Hepatic stellate cell (primary cell): ENCODE measurements at places on chromosomes 5 and 9.

DNA sequence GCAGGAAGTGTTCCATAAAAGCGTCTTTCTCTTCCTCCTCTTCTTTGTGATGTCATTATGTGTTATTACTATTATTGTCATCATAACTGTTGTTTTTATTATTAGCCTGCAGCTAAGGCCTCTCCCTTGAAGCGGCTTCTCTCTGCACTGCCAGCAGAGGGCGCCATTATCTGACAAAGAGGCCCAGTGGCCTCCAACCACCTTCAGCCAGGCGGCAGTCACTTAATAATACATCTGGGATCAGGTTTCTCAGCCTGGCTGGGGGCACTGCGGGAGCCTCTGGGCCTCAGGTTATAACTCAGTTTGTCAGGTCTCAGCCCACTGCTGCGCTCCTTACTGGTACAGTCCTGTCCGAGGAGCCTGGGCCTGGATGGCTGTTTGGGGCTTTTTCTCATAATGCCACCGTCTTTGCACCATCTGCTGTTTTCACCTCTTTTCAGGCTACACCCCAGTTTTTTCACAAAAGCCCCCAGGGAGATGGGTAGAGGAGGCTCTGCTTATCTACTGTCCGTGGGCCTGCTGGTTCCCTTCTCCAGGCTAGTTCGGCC is 281.9 kb downstream of the NSG2 start:
- DNase-seq: peak; percentile 65

- no peak for DNase-seq
Measured at GRCh38 chr5:108670591-108671289, 77.0 kb upstream of the FER start.

DNA sequence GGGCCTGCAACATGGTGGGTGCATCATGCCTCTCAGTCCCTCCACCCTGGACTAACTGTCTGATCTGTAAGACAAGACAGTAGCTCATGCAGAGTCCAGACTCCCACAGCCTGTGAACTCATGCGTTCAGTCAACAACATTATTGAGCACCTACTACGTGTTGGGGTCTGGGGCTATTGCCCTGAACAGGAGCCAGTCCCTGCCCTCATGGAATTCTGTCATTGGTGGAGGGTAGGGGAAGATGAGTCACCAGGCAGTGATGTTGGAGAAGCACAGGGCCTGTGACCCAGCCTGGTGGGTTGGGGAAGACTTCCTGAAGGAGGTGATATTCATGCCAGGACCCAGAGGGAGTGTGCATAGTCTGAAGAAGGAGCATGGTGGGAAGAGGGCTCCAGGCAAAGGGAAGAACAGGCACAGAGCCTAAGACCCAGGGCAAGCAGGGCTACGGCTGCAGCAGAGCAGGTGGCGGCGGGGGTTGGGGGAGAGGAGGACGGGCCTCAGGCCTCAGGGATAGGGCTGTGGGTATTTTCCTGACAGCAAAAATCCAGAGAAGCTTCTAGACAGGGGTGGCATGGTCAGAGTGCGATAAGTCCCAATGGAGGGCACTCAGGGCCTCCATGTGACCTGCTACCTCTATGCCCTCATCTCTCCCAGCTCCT is 26.7 kb upstream of the PSD2 start:
- no peak for DNase-seq

DNA sequence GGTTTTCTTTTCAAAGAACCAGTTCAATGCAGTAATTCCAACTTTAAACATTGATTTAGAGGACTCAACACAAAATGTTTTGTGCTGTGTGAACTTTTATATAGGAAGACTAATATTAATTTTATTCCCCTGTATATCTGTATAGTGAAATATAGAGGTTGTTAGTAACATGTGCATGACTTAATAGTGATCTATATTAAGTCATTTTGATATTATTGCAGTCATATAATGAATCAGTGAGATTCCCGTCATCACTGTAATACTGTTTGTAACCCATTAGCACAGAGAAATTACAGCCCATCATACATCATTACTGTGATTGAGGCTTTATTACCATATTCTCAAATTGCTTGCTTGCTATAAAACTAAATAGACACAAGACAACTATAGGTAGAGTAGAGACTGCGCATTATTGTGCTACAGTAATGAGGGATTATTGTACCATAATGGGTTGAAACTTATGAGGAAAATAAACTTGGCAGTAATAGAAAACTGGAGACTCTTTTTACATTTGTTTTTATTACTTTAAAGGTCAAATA is 170.7 kb downstream of the RANBP17 start:
- DNase-seq: no peak

GRCh38 chr5:40813698-40814281 is 15.6 kb upstream of the PRKAA1 start:
- no peak for DNase-seq

- DNase-seq: no peak
Measured at GRCh38 chr9:80926611-80927010, 762.7 kb downstream of the TLE1 start.

GRCh38 chr5:97745817-97746216 is 562.8 kb upstream of the RIOK2 start:
- no peak for DNase-seq

DNA sequence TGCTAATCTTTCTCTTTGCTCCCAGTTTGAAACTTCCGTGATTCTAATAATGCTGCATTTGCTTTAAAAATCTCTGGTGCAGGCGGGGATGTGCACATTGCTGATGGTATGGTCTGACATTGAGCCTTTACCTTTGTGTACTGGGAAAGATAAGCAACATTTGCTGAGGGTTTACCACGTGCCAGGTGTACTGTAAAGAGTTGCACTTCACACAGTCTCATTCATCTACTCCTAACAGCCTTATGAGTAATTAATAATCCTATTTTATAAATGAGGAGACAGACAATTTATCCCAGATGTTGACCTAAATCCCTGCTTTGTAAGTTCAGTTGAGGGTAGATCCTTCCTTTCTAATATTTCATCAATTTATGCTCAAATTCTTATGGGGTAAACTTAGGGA is 726 bp upstream of the ADGRV1 start:
- no peak for DNase-seq

- DNase-seq: no peak
Measured at GRCh38 chr9:23567516-23568165, 258.4 kb downstream of the ELAVL2 start.

- DNase-seq: no peak
Measured at GRCh38 chr9:124520206-124520596, 13.0 kb upstream of the NR5A1 start.

GRCh38 chr5:159182691-159183090 is 26.7 kb downstream of the RNF145 start:
- DNase-seq: no peak

DNA sequence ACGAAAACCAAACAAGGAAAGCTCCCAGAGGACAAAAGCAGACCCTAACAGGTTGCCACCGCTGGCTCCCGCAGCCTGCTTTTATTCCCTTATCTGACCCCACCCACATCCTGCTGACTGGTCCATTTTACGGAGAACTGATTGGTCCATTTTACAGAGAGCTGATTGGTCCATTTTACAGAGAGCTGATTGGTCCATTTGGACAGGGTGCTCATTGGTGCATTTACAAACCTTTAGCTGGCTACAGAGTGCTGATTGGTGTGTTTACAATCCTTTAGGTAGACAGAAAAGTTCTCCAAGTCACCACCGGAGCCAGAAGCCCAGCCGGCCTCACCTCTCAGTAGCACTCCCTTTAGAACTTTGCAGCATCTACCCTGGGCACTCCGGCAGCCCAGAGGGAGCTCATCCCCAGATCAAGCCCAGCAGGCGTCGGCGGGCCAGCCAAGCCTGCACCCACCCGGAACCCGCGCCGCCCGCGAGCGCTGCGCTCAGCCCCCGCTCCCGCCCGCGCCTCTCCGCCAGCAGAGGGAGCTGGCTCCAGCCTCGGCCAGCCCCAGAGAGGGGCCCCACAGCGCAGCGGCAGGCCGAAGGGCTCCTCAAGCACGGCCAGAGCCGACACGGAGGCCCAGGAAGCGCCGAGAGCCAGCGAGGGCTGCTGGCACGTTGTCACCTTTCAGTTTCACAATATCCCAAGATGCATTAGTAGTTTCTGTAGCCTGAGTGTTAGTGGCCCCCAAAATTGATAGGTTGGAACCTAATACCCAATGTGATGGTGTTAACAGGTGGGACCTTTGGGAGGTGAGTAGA is 35.3 kb upstream of the CLPTM1L start:
- no peak for DNase-seq
